Stimulated activated CD8-positive, alpha-beta memory T cell treated with anti-CD3 and anti-CD28 coated beads, Interleukin-7, amount 100 ng/mL, for 1 hour (primary cell): ENCODE measurements at places on chromosomes 6 and 20.

GRCh38 chr20:1824181-1824580 is 71.0 kb upstream of the SIRPA start:
- no peak for DNase-seq

- DNase-seq, result no peak
Observed at GRCh38 chr20:59342023-59342957, 41.9 kb downstream of the EDN3 start.

- DNase-seq, result no peak
Observed at GRCh38 chr6:98639089-98639635, 195.2 kb upstream of the POU3F2 start.

- DNase-seq, result no peak
Observed at GRCh38 chr20:46990017-46990595, 95.5 kb downstream of the EYA2 start.

DNA sequence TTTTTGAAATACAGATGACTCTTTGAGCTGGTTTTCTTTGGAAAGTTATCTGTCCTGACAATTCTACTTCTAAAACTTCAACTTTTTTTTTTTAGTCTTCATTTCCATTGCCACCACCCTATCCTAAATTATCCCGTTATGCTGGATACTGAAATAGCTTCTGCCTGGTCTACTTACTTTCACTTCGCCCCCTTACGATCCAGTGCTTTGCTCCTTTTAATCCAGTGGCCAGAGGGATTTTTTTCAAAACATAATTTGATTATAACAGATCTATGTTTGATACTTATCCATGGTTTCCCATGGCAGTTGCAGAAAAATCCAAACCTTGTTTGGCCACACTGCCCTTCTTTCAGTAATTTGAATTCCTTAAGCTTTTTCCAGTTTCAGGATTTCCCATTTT is 27.4 kb downstream of the ASXL1 start:
- no peak for DNase-seq

- no peak for DNase-seq
Observed at GRCh38 chr6:11699576-11699975, 79.0 kb downstream of the ADTRP start.

- DNase-seq, result no peak
Observed at GRCh38 chr20:38962928-38963401, 821 bp downstream of the DHX35 start.

DNA sequence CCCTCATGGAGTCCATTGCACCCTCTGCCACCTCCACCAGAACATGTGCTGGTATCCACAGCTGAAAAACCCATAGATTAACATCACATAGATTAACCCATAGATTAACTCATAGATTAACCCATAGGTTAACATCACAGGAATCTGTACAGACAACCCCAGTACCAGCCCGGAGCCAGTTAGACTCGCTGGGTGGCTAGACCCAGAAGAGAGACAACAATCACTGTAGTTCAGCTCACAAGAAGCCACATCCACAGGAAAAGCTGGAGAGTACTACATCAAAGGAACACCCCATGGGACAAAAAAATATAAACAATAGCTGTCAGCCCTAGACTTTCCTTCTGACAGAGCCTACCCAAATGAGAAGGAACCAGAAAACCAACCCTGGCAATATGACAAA is 25.1 kb downstream of the SERPINB9 start:
- DNase-seq, result no peak

DNA sequence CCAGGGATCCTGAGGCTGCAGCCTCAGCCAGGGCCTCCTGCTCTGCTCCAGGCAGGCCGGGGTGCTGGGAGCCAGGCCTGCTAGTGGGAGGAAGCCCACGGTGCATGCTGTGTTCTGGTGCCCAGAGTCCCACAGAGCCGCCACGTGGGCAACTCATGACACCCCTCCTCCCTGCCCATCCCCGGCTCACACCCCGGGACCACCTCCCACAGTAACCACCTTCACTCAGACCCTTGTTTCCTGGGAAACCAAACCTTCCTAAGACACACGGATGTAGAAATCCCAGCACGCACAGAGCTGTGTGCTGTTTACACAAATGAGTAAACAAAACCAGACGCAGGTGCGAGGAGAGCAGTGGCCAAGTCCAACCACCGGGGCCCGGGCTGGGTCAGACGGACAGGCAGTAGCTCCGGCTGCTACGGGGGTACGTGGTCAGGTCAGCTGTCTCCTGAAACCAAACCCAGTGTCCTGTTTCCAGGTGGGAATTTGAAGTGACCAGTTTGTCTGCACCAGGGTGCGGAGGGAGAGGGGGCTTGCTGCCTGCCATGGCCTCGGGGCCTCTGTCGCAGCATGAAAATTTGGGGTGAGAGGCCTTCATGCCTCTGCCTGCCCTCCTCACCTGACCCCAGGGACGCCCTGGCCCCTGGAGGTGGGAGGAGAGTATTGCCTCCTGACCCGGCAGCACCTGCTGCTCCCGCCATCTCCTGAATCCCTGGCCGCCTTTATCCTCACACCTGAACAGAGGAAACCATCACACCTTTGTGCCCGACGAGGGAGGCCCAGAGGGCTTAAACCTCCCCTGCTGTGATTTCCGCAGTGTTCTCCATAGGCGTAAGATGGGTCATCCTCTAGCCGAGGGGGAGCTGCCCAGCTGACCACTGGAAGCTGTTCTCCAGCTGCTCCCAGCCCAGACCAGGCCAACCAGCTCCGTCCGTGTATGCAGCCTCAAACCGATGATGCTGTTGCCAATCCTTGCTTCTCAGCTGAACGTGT is 52.0 kb upstream of the SMOC2 start:
- no peak for DNase-seq

GRCh38 chr6:52610011-52610410 is 33.2 kb upstream of the TRAM2 start:
- DNase-seq, result no peak

DNA sequence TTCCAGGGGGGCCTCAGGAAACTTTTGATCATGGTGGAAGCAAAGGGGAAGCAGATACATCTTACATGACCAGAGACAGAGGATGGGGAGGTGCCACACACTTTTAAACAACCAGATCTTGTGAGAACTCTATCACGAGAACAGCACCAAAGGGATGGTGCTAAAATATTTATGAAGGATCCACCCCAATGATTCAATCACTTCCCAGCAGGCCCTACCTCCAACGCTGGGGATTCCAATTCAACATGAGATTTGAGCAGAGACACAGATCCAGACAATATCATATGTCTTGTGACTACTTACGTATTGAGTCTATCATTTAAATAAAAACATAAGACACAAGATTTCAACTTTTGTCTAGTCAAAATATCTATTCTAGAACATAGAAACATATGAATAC is 351.9 kb downstream of the EPM2A start:
- no peak for DNase-seq

DNA sequence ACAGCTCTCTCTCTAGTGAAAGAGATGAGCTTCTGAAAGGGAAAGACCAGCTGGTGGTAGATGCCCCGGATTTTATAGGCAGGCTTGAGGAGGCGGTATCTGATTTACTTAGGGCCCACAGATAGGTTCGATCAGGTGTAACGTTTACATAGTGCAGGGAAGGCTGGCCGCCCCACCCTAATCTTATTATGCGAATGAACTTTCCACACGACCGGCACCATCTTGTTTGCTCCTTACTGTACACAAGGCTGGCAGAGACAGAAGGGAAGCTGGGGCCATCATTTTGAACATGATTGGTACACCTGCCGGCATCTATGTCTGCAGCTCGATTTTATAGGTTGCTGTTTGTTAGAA is 212.0 kb upstream of the JARID2 start:
- DNase-seq, result no peak

DNA sequence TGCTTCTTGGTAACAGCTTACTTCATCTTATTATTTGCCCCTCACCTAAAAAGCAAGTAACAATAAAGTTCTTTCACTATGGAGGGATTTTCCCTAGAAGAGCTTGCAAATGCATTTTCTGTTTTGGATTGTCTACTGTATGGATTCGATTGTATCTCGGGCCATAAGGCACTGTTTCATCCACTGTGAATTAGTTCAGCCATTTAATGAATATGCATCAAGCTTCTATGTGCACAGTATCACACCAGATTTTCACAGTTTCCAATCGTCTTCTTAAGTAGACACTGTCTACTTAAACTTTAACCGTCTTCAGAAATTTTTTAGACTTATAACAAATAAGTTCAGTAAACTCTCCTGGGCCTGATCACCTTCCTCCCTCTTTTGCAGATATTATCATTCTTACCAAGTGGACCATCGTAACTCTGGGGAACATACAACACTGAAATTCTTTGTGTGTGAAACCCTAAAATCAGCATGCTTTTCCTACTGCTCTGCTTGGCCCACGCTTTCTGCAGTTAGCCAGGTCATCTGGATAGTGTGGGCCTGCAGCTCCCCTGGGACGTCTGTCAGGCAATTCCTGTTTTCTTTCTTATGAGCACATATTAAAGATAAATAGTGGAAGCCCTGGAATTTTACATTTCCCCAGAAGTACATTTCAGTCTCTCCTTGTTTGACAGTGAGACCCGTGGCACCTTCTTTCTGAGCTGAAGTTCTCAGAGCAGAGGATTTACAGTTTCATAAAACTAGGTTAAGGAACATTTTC is 136.5 kb upstream of the PDE10A start:
- no peak for DNase-seq

DNA sequence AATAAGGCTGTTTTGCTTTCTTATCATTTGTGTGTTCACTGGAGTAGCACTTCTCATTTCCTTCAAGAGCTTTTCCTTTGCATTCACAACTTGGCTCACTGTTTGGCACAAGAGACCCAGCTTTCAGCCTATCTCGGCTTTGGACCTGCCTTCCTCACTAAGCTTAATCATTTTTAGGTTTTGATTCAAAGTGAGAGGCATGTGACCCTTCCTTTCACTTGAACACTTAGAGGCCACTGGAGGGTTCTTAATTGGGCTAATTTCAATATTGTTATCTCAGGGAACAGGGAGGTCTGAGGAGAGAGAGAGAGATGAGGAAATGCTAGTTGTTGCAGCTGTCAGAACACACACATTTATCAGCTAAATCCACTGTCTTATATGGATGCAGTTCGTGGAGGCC is 82.9 kb upstream of the SCAF8 start:
- DNase-seq, result no peak

DNA sequence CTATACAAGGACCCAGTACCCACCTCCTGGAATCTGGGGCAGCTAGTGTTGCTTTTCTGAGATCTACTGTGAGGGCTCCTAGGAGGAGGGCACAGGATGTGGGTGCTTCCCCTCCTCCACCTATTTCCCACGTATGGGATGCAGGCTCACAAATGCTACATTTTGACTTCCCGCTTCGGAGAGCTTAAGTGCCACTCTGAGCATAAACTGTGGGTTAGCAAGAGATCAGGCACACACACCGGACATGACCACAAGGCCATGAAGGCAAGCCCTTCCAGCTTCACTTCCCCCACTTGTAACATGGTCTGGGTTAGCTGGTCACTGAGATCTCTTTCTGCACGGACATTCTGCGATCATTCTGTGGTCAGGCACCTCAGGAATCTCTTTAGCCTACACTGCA is 15.7 kb upstream of the TGM3 start:
- DNase-seq, result no peak

GRCh38 chr20:18019068-18019467 is 38.6 kb downstream of the OVOL2 start:
- DNase-seq, result no peak

GRCh38 chr6:166420351-166420750 is 37.6 kb upstream of the MPC1 start:
- no peak for DNase-seq

GRCh38 chr6:28137505-28137981 is 4.1 kb upstream of the ZKSCAN8 start:
- DNase-seq, result no peak

- no peak for DNase-seq
Observed at GRCh38 chr20:1625083-1625690, 5.4 kb upstream of the SIRPB1 start.

- DNase-seq, result no peak
Observed at GRCh38 chr6:85372188-85372914, 77.5 kb upstream of the NT5E start.

DNA sequence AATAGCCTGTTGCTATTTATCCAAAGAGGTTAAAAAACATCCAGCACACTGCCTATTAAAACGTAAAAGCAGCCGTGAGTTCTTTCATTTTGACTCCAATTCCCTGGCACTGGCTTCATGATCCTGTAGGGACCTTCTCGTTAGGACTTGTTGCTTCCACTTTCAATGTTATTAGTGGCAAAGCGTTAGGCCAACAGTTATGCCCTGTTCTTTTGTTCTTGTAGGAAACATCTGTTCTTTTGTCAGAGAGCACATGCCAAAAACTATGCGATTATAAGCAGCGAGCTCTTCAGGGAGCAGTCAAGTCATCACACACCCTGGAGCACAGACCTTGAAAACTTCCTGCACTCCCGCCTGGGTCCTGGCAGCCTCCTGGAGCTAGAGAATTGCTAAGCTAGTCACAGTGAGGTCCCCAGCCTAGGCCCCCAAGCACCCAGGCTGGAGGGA is 609.5 kb upstream of the ARID1B start:
- no peak for DNase-seq

DNA sequence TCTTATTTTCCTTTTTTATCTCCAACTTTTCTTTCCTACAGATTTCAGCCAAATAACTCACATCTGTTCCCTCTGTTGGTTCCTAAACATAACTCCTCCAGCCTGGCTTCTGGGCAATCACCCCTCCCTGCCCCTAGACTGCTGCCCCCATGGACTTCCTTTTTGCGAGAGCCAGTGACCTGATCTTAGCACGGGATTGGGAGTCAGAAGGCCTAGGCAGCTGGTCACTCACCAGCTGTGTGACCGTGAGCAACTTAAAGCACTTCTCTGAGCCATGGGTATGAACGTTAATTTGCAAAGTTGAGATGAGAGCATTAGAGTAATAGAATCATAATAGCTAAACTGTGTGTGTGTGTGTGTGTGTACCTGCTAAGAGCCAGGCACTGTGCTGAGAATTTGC is 4.5 kb upstream of the MMP9 start:
- no peak for DNase-seq

GRCh38 chr6:142868917-142869316 is 76.1 kb downstream of the HIVEP2 start:
- no peak for DNase-seq

GRCh38 chr6:56293781-56294180 is 46.4 kb upstream of the COL21A1 start:
- no peak for DNase-seq

DNA sequence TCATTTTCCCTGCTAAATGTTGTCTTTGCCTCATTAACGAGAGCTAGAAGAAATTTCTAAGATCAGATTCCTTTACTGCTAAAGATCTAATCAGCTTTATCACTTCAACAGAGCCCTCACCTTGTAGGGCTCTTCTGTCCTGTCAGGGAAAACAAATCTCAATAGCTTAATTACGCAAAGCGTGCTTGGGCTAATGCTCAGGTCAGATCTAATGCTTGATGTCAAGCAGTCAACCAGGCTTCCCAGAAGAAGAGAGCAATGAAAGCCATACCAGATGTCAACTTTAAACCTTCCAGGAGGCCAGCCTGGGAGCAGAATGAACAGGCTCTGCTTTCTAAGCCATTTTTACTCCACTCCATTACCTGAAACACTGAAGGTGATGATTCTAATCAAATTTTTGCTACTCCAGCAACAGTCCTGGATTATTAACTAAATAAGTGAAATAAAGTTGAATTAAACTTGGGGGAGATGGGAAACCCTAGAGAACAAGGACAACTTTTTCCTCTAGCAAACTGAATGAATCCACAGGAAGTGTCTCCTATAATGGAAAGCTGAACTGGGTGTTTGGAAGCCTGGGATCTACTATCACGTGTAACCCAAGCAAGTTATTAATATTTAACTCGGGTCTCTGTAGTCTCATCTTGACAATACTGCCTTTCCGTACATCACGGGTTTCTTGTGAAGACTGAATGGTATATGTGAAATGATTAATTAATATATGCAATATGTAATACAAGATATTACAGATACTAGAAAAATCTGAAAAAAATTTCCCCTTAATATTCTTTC is 273.7 kb downstream of the PTPRK start:
- DNase-seq, result no peak
